ENCODE measurements at places on chromosomes 7 and 10. TPM values are rescaled to one million over a fixed set of nuclear protein-coding genes. Genes with fewer than 3 reads are reported as not detected.
A peak's percentile ranks its signal among the peaks of the same experiment; 100 is the strongest.

GRCh38 chr7:146116521-146117222, at the start of gene CNTNAP2:
TSS of gene CNTNAP2 (plus strand) at chr7:146116801. CDS start at chr7:146116877, 76 bp downstream.
- peak; percentile 65 for DNase-seq

GRCh38 chr7:25455683-25456251, 227.5 kb upstream of the NPVF start:
- DNase-seq, result no peak

GRCh38 chr10:95445223-95445836, 115.8 kb downstream of the SORBS1 start:
- DNase-seq, result peak; percentile 86

DNA sequence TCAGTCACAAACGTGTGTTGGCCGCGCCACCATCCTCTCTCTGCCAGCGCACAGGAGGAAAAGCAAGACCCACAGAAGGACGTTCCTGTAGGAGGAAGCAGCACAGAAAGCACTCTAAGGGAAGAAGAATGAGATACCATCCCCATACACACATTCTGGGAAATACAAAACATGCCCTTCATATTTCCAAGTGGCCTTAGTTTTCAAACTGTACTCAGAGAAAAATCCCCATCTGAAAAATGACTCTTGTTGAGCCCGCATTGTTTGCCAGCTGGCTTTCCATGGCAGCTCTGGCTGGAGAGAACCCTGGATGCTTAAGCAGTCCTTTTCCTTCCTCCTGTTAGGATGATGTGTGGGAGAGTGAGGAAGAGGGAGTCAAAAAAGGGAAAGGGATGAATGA, 33.1 kb downstream of the MTURN start:
- DNase-seq, result no peak

DNA sequence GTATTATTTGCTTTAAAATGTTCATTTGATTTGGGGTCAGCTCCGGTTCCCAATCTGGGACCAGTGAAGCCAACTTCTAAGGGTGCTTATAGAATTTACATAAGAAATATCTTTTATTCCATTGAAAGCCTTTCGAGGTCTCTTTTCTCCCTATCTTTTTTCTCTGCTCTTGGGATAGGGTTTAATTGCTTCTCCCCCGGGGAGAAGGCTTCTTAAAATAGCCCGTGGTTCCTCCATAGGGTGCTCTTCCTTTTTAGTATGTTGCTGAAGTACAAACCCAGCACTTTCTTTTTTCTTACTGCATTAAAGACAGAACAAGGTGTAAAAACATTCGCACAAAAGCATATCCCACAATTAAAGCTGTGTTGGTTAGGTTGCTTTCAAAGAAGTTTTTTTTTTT, 107.5 kb downstream of the POU6F2 start:
- no peak for DNase-seq

DNA sequence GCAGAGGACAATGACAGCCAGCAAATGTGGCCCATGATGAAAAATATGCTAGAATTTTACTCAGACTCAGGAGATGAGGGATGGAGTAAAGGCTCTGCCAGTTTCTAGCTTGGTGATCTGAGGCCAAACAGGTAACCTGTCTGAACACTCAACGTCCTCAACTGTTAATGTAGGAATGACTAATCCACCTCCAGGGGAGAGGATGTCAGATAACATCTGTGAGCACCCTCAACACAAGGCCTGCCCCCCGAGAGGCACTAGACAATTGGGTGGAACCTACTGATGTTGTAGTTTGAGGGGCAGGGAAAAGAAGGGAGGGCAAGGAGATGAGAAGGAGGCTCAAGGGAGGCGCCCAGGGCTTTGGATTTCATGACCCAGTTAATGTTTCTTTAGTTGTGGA, 445.1 kb downstream of the PLXNA4 start:
- no peak for DNase-seq

DNA sequence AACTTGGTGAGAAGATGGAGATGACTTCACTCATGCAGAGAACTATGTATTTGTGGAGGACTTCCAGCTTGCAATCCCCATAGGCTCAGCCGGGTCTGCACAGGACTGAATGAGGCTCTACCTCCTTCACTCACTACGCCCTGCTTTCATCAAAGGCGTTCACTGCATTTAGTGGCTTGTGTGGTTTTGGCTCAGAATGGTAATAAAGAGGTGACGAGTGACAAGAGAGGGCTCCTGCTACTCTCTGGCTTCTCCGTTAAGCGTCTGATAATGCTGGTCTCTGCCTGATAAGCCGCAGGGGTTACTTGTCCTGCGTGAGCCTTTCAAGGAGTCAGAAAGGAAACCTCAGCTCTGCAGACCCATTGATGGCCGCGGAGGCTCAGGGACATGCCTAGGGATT, 343.4 kb downstream of the PRPF18 start:
- no peak for DNase-seq

- DNase-seq, result no peak
These were observed 639.9 kb downstream of the PHTF2 start for GRCh38 chr7:78438433-78438832.

GRCh38 chr7:51335057-51335456, 18.4 kb upstream of the COBL start:
- DNase-seq, result no peak

GRCh38 chr10:24306507-24306875, 97.6 kb downstream of the KIAA1217 start:
- DNase-seq, result no peak

DNA sequence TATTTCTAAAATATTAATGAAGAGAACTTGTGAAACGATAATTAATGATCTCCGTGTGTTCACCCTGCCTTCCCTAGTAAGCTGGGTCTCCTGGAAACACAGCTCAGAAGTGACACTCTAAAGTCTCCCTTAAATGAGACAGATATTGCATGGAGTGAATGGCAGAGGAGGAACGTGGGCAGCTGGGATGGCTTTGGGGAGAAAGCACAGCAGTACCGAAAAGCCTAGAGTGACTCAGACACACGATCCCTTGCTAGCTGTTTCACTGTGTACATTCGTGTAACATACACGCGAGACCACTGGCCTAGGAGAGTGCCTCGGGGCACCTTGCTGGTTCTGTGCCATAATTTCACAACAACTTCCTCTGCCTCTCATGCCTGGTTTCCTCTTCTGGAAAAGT, 199.9 kb upstream of the TCERG1L start:
- DNase-seq, result no peak

DNA sequence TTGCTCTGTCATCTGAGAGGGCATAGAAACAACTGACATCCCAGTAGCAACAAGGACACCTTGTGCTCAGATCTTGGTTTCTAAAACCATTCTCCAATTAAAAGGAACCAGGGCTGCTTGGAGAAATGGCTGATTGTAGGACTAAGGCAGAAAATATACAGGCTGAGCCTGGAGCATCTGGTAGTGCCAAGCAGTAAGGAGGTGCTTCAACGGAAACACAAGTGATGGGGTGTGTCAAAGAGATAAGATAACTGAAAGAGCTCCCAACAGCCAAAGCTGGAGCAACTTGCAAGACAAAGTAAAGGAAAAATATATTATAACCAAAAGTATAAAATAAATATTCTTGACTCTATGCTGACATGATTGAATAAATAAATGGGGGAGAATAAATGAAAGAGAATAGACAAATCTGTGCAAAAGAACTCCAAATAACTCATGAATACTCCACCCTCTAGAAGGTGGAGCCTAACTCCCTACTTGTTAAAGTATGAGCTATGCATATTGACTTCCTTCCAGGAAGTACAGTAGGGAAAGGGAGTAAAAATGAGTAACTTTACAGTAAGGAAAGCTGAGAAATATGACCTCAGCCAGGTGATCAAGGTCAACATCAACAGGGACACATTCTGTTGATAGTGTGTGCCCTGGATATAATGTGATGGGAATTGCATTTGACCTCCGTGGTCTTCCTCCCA, 162.4 kb downstream of the NOC3L start:
- DNase-seq, result no peak

Gene AKR1C8
- not detected for total RNA-seq

Gene FFAR4
- not detected for total RNA-seq

Gene GSTO2
- total RNA-seq, result 2.1 TPM
